ENCODE measurements at places on chromosomes 6 and 20.

DNA sequence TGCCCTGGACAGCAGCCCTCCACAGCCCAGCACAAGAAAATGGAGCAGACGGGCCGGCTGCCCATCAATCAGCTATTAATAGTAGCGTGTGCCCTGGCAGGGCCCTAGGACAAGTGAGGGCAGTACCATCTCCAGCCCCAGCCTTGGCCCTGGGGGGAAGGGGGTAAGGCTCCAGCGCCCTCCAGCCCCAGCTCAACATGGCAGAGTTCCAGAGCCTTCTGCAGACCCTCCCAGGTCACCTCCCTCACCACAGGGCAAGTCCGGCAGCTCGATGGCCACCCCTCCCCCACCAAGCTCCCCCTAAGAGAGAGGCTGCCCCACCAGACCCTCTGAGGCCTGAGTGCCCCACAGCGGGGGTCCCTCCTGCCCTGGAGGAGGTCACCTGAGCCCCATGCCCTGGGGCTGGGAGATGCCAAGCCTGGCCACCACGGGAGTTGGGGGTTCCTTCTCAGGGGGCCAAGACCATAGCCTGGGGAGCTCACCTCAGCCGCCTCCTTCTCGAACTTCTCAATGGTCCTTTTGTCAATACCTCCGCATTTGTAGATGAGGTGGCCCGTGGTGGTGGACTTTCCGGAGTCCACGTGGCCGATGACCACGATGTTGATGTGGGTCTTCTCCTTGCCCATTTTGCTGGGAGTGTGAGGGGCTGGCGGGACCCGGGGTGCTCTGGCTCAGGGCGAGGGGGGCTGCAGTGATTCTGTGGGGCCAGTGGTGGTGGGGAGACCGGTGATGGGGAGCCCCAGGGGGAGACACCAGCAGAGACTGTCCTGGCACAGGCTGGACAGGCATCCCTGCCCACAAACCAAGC is 1.5 kb downstream of the EEF1A2 start:
- no peak for DNase-seq

- DNase-seq: no peak
Measured at GRCh38 chr20:53608071-53608455, 14.4 kb upstream of the ZNF217 start.

DNA sequence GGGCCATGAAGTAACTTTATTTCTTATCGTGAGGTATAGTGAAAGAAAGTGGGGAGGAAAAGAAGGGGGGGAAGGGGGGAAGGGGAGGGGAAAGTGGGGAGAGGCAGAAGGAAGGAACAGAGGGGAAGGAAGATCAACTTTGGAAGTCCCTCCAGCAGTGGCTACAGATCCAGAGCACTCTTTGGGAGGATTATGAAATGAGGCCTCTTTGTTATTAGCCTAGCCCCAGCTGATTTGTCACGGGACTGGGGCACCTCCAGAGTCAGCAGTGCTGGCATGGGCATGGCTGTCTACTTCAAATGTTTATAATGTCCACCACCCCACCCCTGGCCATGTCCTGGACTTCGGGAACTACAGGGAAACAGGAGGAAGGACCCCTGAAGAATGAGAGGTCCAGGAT is 7.6 kb downstream of the MOCS1 start:
- no peak for DNase-seq

GRCh38 chr6:134267917-134268361 is 50.0 kb downstream of the SGK1 start:
- no peak for DNase-seq

GRCh38 chr20:32354592-32355416 is 3.3 kb upstream of the ASXL1 start:
- DNase-seq: no peak

DNA sequence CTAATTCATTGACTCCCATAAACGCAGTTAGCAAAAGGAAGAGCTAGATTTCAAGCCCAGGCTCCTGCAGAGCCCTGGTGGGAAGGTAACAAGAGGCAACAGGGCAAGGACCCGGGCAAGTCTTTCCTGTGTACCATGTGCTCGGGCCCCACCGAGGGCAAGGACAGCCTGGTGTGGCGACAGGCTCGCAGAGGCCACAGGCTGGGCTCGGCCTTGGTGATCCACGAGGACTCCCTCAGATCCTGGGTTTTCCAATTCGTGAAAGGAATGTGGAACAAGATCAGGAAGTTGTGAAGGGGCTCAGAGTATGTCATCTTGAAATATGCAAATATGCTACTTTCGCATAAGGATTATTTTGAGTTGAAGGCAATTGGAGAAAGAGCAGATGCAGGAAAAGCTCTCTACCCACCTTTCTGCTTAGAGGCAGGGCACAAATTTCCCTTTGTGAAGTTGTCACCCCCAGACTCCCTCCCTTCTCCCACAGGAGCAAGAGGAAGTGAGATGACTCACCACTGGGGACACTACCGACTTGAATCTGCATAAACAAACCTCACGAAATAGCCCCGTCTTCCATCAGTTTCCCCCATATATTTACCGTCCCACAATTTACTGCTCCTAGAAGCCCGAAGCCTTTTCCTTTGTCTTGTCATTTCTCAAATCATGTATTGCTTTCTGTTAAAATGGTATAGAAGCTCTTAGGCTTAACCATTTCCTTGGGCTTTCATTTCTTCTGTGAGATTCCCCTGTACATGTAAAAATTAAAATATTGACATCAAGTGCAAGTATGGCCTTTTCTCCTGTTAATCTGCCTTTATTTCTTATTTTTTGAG is 79.0 kb downstream of the PSMG4 start:
- no peak for DNase-seq

- no peak for DNase-seq
Measured at GRCh38 chr6:166697113-166697512, 70.1 kb upstream of the RPS6KA2 start.

DNA sequence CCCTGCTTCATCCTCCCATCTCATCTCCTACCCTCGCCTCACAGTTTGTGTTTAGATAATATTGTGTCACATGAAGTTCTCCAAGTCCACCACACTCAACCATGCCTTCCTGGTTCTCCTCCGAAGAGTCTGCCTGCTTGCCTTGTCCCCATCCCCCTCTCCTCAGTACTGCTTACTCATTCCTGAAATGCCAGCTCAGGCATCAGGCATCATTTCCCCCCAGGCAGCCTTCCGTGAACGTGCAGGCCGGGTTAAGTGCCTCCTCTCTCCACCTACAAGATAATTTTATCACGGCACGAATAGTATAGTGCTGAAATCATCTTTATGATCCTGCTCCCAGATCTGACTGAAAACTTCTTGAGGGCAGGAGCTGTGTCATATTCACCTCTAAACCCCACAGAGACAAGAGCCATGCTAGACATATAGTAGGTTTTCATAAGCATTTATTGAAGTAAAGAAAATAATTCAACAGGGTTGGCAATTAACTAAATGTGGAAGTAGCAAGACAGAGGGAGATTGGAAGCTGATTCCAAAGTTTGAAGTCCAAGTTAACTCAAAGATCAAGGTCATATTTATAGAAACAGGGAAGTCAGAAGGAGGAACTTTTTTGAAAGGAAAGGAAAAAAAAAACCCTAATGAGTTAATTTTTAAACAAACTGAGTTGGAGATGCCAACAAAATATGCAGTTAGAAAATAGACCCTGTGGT is 48.7 kb upstream of the BMP2 start:
- no peak for DNase-seq

DNA sequence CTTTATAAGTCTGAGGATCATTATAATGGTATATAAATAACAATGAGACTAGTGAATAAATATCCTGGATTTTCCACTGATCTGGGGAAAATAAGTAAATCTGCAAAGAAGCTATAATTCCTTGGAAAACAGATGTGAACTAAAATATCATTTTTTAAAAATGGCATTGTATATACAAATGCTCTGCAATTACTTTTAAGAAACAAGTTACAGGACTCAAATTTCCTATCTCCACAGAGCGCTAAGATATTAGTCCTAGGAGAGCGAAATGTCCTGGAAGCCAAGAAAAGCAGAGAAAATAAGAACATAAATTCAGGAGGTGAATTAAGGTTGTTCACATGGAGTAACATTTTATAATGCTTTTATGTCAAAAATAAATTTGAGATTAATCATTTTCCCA is 61.3 kb downstream of the PRKN start:
- no peak for DNase-seq

DNA sequence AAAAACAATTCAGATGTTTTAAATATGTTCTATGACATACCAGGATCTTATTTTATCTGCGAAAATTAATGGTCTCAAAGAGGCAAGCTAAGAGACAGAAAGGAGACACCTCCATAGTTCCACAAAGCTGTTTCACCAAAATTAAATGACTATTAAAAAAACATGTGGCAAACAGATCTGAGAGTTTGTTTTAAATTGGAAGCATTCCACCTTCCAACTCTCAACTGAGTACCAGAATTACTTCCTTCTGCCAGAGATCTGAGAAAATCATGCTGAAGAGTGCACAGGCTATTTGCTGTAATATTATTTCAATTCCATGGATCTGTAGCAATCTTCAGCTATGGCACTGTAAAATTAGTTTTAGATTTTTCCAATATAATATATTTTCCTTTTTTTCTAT is 669.5 kb upstream of the MARCKS start:
- no peak for DNase-seq

DNA sequence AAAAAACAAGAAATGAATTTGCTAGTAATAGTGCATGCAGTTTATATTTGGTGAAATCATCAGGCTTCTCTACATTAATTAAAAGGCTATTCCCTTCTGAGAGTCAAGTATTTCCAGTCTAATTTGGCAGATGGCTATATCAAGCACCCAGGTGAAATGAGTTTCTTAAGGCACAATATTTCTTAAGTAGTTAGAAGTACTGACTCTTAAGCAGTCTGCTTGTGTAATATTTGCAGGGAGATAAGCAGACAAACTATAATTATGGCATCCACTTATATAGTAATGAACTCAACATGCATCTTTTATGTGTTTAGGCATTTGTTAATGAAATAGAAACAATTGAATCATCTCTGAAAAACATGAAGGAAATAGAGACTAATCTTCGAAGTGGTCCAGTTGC is 189.2 kb downstream of the UTRN start:
- no peak for DNase-seq

GRCh38 chr20:16129411-16129810 is 443.8 kb downstream of the KIF16B start:
- DNase-seq: no peak

- DNase-seq: no peak
Measured at GRCh38 chr6:129959358-129959930, 58.9 kb upstream of the L3MBTL3 start.

Data from stimulated activated CD8-positive, alpha-beta memory T cell treated with anti-CD3 and anti-CD28 coated beads, Interleukin-15, amount 100 ng/mL, for 1 hour (primary cell).